Brain microvascular endothelial cell (primary cell): ENCODE measurements at places on chromosomes 12 and 14.

DNA sequence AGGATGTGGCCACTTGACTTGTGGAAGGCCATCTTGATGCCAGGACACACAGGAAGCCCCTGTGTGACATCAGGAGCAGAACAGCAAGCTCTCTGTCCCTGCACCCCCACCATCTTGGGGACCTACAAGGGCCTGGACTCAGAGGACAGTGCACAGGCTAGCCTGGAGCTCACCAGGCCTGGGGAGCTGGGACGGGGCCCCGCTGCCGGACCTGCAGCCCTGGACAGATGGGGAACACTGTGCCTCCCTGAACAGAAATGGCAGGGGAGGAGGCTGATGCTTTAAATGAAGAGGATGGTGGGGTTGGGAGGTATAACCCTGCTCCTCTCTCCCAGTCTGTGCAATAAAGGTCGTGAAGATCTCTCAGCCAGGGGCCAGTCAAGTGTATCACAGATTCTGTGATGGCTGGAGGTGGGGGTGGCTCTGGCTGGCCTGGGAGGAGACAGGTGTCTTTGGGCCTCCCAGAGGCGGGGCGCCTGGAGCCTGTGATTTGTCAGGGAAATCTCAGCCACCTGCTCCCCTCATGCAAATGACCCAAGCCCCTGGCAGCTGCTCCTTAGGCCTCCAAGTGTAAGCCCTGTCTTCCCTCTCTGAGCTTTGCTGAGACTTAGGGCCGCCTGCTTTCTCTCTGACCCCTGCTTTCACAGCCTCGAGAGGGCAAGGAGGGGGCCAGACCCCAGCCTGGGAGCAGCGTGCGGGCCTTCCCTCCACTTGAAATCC lies 1.1 kb upstream of the GNB3 start:
- DNase-seq, result no peak

DNA sequence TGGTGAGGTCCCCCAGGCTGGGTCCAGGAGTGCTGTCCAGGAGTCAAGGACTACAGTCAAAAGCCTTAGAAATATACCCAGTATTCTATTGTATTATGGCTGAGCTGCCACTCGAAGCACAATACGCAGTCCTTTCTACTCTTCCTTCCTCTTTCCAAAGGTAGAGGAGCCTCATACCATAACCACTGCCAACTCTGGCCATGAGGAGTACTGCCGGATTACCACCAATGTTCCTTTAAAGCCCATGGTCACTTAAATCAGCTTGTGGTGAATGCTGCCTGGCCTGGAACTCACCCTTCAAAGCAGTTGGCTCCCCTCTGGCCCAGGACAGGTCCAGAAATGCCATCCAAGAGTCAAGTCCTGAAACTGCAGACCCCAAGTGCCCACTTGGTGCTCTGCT lies 425.4 kb downstream of the SLC16A7 start:
- no peak for DNase-seq

DNA sequence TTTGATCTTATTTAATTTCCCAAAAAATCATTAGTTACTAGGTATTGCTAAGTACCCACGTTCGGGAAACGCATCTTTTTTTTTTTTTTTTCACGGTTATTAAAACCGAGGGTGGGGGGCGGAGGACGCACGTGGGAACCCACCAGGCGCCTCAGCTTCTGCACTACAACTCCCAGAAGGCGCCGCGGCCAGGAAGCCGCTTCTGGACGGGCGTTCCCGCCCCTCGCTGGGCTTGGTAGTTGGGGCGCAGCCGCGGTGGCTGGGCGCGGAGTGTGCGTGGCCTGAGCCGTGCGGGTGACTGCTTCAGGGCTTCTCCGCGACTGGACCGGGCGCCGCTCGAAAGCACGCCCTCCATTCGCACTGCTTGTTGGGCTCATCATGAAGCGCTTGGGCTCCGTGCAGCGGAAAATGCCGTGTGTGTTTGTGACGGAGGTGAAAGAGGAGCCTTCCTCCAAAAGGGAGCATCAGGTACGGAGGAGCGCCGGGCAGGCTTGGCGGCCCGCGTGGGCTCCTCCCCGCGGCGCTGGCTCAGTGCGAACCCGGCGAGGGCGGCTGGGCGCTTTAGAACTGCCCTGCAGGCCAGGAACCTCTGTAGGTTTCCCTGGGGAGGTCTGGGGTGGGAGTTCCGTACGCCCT lies 6.2 kb upstream of the C12orf50 start:
- peak; percentile 85 for DNase-seq

DNA sequence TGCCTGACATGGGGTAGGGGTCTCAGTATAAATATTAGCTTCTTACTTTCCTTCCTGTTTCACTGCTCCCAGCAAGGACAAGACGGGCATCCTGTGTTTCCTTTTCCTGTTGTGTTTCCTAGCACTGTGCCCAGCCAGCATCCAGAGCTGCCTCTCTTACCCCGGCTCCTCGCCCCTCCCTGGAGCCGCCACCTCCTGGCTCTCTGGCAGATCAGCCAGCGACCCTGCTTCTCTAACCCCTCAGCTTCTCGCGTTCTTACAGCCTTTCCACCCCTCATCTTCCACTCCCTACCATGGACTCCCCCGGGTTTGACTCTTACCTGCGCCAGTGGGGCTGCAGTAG lies 17.8 kb downstream of the HDAC7 start:
- DNase-seq, result no peak

- DNase-seq, result peak; percentile 39
These were observed 13.2 kb upstream of the KLRF1 start for GRCh38 chr12:9813821-9814798.

- DNase-seq, result peak; percentile 81
These were observed 473.0 kb downstream of the DPF3 start for GRCh38 chr14:72420749-72421474.
